ENCODE measurements at places on chromosomes 16 and 17.
A peak's percentile ranks its signal among the peaks of the same experiment; 100 is the strongest.

GRCh38 chr17:76182016-76182764 lies 41.1 kb upstream of the FOXJ1 start:
- H3K27me3 ChIP-seq, result no peaks in the 10 kb centered on the region
- H3K27ac ChIP-seq, result no peak overlapping the region
- DNase-seq, result peak; percentile 90
- H3K4me3 ChIP-seq, result no peak overlapping the region
- no peaks in the 10 kb centered on the region for H3K36me3 ChIP-seq

DNA sequence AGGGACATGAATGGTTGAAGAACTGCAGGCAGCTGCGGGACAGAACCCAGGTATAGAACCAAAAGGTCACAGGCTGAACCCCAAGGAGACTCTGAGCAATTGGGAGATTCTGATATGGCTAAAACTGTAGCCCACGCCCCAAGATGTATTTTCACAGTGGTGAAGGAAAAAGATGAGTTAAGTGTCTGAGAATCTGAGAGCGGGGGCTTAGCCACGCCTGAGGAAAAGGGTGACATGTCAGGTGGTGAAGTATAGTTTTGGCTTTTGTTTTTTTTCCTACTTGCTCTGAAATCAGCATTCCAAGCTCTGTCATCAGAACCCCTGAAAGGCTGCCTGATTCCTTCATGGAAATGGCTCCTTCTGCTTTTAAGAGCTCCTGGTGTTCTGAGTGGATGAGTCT lies 73.3 kb downstream of the AKAP1 start:
- H3K27me3 ChIP-seq, result no peaks in the 10 kb centered on the region
- H3K36me3 ChIP-seq, result no peaks in the 10 kb centered on the region
- H3K4me3 ChIP-seq, result no peak overlapping the region

DNA sequence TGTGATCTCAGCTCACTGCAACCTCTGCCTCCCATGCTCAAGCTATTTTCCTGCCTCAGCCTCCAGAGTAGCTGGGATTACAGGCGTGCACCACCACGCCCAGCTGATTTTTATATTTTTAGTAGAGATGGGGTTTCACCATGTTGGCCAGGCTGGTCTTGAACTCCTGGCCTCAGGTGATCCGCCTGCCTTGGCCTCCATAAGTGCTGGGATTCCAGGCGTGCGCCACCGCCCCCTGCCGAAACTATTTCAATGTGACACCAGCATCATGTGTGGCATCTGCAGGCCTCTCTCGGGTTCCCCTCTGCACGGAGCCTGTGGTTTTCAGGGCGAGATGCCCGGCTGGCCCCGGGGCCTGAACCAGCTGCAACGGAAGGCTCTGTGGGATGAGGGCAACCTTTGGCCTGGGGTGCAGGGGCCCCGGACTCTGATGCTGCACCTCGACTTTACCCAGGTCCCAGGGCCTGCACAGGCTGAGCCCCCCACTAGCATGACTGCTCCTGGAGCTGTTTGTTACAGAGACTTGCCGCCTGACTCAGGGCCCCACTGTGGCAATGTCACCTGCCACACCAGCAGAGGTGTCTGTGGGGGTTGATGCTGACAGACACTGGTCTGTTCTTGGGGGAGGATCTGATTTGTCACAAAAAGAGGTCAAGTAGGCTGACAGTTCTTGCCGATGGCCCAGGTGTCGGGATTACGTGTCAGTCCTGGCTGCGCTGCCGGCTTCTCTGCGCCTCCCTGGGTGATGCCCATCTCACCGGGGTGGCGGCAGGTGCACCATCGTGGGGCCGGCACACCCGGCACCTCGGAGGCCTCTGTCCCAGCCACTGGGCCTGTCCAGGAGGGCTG lies 8.6 kb upstream of the TEX19 start:
- H3K27me3 ChIP-seq, result no peaks in the 10 kb centered on the region
- peaks cover 26% of the 10 kb centered on the region for H3K4me1 ChIP-seq
- no peaks in the 10 kb centered on the region for H3K36me3 ChIP-seq
- peak; percentile 96 for DNase-seq
- H3K4me3 ChIP-seq, result peak overlapping the region; percentile 28
- H3K27ac ChIP-seq, result peak overlapping the region; percentile 99

DNA sequence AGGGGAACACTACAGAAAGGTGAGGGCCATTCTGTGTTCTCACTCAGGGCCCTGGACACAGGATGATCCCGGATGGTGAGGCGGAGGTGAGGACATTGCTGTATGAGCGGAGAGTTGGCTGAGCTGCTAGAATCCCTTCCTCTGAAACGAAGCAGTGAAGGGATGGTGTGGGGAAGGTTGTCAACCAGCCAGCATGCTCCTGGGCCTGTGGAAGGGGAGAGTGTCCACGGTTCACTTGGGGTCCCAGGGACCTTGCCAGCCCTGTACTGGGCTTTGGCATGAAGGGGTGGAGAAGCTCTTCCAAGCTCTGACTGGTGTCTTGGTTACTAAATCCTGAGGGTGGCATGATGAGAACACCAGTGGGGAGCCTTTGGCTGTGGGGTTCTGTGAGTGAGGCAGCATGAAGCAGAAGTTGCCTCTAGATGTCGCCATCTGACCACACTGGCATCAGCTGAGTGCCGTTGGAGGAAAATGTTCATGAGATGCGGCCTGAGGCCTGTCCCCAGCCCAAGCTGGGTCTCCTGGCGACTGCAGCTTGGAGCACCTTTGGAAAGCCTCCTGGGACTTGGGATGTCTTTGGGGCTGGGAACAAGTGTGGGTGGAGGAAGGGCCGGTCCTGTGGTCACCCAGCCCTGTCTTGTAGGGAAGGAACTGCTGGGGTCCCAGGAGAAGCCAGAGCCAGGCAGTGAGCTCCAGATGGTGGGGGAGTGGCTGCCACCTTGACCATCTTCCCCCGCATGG lies 14.8 kb downstream of the PDP2 start:
- H3K27ac ChIP-seq, result no peak overlapping the region
- H3K27me3 ChIP-seq, result no peaks in the 10 kb centered on the region
- H3K4me1 ChIP-seq, result no peaks in the 10 kb centered on the region
- DNase-seq, result peak; percentile 62
- no peak overlapping the region for H3K4me3 ChIP-seq
- H3K36me3 ChIP-seq, result no peaks in the 10 kb centered on the region

- no peaks in the 10 kb centered on the region for H3K4me1 ChIP-seq
- no peak overlapping the region for H3K4me3 ChIP-seq
- no peak overlapping the region for H3K27ac ChIP-seq
- DNase-seq, result no peak
Observed at GRCh38 chr17:49967205-49967604, 1.8 kb upstream of the DLX4 start.

DNA sequence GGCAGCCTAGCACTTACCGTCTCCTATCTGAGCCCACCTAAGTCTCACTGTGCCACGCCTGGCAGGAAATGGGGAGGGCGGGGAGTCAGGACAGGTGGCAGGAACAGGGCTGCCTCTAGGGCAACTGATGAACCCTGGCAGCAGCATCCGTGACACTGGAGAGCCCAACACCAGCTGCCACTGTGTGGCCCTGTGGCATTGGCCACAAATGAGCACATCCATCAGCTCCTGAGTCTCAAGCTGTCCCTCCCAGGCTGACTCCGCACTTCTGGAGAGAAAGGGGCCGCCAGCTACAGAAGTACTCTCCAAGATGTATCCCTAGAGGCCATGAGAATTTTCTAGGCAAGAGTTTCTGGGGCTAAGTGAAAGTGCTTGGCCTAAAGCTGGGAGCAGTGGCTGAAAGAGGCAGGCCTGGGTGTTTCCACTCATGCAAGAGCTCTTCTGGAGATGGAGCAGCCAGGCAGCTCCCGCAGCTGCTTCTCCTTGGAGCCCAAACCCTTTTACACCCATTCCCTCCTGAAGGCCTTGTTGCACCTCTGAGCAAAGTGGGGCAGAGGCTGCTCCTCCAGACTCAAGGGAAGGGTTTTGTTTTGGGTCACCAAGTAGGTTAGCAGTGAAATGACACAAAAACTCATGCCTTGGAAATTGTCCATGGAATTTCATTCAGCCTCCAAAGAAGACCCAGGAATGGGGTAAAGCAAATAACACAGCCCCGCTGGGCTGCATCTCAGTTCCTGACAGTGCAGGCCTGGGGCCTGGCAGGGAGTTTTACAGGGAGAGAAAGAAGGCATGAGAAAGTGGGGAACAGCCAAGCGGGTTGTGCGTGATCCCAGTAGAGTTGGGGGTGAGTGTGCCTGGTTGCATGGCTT lies 25.8 kb downstream of the PEMT start:
- no peak overlapping the region for H3K27ac ChIP-seq
- DNase-seq, result no peak
- H3K4me3 ChIP-seq, result no peak overlapping the region
- no peaks in the 10 kb centered on the region for H3K4me1 ChIP-seq

DNA sequence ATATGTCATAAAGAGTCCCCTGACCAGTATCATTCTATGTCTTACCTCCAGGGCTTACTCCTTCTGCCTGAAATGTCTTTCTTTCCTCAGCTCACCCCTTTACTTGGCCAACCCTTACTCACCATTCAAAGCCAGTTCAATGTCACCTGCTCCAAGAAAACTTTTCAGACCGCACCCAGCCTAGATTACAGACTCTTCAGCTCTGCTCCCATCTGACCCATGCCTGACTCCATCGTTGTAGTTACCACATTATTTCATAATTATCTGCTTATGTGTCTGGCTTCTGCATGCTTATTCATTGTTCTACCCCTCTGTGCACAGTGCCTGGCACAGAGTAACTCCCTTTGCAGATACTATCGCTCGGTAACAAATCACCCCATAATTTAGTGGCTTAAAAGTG lies 62.5 kb upstream of the TOB1 start:
- H3K27me3 ChIP-seq, result no peaks in the 10 kb centered on the region
- no peak overlapping the region for H3K27ac ChIP-seq
- no peak overlapping the region for H3K4me3 ChIP-seq
- DNase-seq, result no peak

- H3K27me3 ChIP-seq, result no peaks in the 10 kb centered on the region
- DNase-seq, result no peak
- peak overlapping the region; percentile 30 for H3K4me3 ChIP-seq
- no peaks in the 10 kb centered on the region for H3K36me3 ChIP-seq
- H3K4me1 ChIP-seq, result no peaks in the 10 kb centered on the region
- no peak overlapping the region for H3K27ac ChIP-seq
Observed at GRCh38 chr16:22670551-22671041, 143.4 kb upstream of the HS3ST2 start.

DNA sequence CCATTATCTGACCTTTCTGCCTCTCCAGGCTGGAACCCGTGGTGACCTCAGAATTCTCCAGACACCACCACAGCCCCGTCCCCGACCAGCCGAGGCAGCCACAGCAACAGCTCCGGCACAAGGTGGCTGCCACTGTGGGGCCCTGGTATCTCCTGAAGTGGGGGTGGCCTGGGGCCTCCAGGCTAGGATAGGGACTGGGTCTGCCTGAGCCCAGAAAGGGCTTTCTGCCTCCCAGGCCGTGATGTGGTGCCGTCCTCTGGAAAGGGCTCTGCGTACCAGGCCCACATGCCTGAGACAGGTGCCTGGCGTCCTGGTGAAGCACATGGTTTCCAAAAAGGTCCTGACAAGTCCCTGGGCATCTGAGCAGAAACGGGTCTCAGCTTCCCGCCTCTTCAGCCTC lies 17.1 kb downstream of the FLYWCH1 start:
- no peak overlapping the region for H3K4me3 ChIP-seq
- peaks cover 10% of the 10 kb centered on the region for H3K4me1 ChIP-seq
- no peaks in the 10 kb centered on the region for H3K27me3 ChIP-seq
- no peak for DNase-seq

DNA sequence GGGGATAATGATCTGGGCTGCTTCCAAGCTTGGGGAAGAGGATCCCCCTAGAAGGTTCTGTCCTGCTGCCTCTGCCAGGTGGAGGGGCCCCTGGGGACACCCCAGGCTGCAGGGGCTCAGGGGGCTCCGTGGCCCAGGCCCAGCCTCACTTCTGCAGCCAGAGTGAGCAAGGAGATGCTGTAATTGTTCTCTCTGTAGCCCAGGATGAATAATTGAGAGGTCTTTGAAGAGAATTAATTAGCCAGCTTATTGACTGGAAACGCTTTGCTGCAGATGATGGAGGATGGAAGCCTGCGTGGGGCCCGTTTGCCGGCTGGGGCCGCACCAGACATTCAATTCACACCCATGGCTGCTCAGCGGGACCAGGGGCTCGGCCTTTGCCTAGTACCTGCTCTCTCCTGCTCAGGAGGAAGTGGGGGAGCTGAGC lies 38.5 kb downstream of the TMEM235 start:
- no peaks in the 10 kb centered on the region for H3K4me1 ChIP-seq
- DNase-seq, result no peak
- no peaks in the 10 kb centered on the region for H3K36me3 ChIP-seq
- H3K4me3 ChIP-seq, result no peak overlapping the region
- peaks cover 17% of the 10 kb centered on the region for H3K27me3 ChIP-seq

DNA sequence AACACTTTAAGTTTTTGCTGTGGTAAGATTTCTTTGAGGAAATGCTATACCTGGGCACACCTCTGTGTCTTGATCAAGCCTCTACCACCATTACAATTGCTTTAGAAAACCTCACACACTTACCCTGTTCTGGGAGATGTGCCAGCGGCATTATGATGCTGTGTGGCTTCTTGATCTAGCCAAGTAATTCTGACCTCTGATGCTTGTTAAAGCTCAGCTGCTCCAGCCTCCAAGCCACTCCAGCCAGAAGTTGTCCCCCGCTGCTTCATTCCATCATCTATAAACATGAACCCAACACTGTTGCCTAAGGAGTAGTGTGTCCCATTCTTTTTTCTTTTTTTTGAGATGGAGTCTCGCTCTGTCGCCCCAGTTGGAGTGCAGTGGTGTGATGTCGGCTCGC lies 60.1 kb downstream of the CYLD start:
- H3K4me1 ChIP-seq, result no peaks in the 10 kb centered on the region
- no peaks in the 10 kb centered on the region for H3K27me3 ChIP-seq
- H3K4me3 ChIP-seq, result no peak overlapping the region
- DNase-seq, result no peak

- no peak overlapping the region for H3K4me3 ChIP-seq
- no peak overlapping the region for H3K27ac ChIP-seq
- no peaks in the 10 kb centered on the region for H3K27me3 ChIP-seq
- no peak for DNase-seq
- no peaks in the 10 kb centered on the region for H3K4me1 ChIP-seq
Observed at GRCh38 chr17:68305142-68305541, 13.8 kb downstream of the ARSG start.

- peaks cover 22% of the 10 kb centered on the region for H3K27me3 ChIP-seq
- H3K4me3 ChIP-seq, result no peak overlapping the region
- no peaks in the 10 kb centered on the region for H3K4me1 ChIP-seq
- H3K27ac ChIP-seq, result no peak overlapping the region
- H3K36me3 ChIP-seq, result no peaks in the 10 kb centered on the region
Observed at GRCh38 chr17:6439951-6440350, 4.3 kb upstream of the PIMREG start.

- DNase-seq, result no peak
- H3K4me3 ChIP-seq, result no peak overlapping the region
- peaks cover 22% of the 10 kb centered on the region for H3K27me3 ChIP-seq
- 0 out of 2 replicates have a peak, but pooled peaks cover 5% of the 10 kb centered on the region for H3K4me1 ChIP-seq
- H3K27ac ChIP-seq, result no peak overlapping the region
Observed at GRCh38 chr17:72124438-72124775, 3.6 kb downstream of the SOX9 start.

- H3K36me3 ChIP-seq, result no peaks in the 10 kb centered on the region
- H3K27me3 ChIP-seq, result peaks cover 93% of the 10 kb centered on the region
- no peak for DNase-seq
Observed at GRCh38 chr17:43857957-43858600, 11.1 kb downstream of the CD300LG start.

- DNase-seq, result no peak
- H3K4me1 ChIP-seq, result no peaks in the 10 kb centered on the region
- no peak overlapping the region for H3K4me3 ChIP-seq
- peaks cover 66% of the 10 kb centered on the region for H3K27me3 ChIP-seq
- H3K36me3 ChIP-seq, result no peaks in the 10 kb centered on the region
- no peak overlapping the region for H3K27ac ChIP-seq
Observed at GRCh38 chr16:4205971-4206370, 35.9 kb downstream of the SRL start.

- no peak overlapping the region for H3K27ac ChIP-seq
- no peaks in the 10 kb centered on the region for H3K27me3 ChIP-seq
- no peak overlapping the region for H3K4me3 ChIP-seq
- no peaks in the 10 kb centered on the region for H3K36me3 ChIP-seq
- DNase-seq, result no peak
Observed at GRCh38 chr17:2631211-2631610, 37.8 kb downstream of the PAFAH1B1 start.

Data from MM.1S (cell line).